Activated CD4-positive, alpha-beta T cell treated with anti-CD3 and anti-CD28 coated beads for 36 hours (primary cell): ENCODE measurements at places on chromosomes 3 and 15.

DNA sequence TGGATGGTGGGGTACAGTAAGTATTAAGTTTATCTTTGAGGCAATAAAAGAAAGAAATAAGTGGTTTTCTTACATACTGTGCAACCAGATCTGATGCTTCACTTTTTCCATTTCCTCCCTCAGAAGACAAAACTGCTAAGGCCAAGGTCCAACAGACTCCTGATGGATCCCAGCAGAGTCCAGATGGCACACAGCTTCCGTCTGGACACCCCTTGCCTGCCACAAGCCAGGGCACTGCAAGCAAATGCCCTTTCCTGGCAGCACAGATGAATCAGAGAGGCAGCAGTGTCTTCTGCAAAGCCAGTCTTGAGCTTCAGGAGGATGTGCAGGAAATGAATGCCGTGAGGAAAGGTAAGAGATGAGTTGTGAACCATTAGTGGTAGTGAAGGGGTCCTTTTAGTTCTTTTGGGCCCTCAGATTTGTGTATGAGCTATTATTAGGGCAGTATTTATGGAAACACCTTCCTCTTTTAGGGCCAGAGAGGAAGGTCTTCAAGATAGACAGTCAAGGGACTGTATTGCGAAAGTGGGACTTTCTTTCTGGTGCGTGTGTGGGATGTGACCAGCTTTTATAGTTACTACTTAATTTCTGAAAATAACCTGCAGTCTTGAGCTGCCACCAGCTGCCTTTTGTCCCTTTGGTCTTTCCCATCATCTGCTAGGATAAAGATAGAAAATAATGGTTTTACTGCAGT lies 4.6 kb downstream of the ALAS1 start:
- no peak for DNase-seq

DNA sequence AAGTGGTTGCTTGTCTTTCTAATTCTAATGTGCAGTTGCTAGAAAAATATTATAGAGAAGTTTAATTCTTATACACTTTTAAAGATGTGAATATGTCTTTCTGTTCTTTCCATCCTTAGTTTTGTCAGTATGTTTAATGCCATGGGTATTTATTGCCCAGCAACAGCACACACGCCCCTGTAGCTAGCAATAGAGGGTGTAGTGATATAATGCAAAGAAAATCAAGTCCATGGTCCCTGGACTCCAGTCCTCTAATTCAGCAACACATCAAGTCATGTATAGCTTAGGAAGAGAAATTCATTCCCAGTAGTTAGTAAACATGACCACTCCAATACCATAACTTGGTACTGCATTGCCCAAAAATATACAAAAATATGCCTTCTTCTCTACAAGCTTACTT lies 292.4 kb upstream of the NR2F2 start:
- DNase-seq, result no peak

DNA sequence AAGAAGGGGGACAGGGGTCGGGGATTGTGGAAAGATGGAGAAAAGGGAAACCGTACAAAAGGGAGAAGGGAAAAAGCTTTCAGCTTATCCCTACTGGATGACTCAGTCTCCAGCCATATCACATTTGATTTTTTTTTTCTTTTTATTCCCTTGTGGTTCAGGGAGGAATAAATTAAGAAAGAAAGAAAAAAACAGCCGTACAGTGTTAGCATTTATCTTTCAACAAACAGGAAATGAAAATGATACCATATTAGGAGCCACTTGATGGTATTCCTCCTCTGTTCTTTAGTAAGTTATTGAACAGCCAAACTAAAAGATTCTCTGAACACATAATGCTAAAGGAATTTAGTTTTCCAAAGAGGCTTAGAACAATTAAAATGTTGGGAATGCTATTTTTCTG lies 594.4 kb downstream of the FOXP1 start:
- no peak for DNase-seq

- no peak for DNase-seq
Observed at GRCh38 chr3:124962403-124962940, 27.9 kb upstream of the MUC13 start.

DNA sequence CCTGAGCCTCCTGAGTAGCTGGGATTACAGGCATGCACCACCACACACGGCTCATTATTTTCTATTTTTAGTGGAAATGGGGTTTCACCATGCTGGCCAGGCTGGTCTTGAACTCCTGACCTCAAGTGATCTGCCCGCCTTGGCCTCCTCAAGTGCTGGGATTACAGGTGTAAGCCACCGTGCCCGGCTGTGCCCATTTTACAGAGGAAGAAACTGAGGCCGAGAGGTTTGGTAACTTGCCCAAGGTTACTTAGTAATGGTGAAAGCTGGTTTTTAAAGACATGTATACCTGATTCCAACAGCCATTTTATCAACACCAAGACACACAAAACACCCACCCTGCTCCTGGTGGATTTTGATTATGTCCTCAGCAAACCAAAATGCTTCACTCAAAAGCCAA lies 128.7 kb downstream of the SNRK start:
- DNase-seq, result no peak

DNA sequence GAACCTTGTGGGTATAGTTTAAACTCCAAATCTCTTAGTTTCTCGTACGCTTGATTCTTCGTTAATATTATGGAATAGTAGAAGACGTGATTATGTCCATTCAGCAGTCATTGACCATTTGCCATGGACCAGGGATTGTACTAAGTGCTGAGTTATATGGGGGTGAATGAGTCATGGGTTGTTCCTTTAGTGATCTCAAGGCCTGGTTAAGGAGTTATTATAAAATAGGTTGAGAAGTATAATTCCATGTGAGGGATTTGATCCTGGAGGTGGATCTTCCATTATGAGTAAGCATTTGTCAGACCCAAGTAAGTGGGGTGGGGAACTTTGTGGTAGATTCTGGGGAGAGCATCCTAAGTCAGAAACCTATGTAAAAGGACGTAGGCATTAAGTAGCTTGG lies 15.4 kb downstream of the NR2C2 start:
- DNase-seq, result no peak

GRCh38 chr15:50249704-50250103 lies 15.8 kb downstream of the HDC start:
- DNase-seq, result no peak

- no peak for DNase-seq
Observed at GRCh38 chr3:107965136-107965655, 125.6 kb downstream of the CD47 start.

GRCh38 chr3:72414481-72415016 lies 433.7 kb downstream of the SHQ1 start:
- DNase-seq, result no peak

DNA sequence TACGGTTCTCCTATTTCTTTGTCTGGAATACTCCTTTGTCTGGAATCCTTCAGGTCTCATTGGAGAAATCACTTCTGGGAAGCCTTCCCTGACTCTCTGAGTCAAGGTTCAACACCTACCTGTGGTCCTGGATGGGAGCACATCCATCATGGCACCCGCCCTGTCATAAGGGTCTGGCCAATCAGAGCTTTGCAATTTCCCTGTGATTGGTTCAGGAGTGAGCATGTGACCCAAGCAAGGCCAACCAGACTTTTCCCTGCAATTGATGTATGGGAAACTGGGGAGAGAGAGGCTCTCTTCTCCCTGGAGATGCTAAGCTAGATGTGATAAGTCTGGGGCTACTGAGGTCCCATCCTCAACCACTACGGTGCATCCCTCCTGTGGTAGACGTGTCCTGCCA lies 8.1 kb downstream of the FAM3D start:
- DNase-seq, result no peak

- peak; percentile 35 for DNase-seq
Observed at GRCh38 chr15:42137461-42138261, 18.8 kb downstream of the PLA2G4F start.

GRCh38 chr3:129184396-129184657 lies 631 bp upstream of the CNBP start:
- peak; percentile 48 for DNase-seq

GRCh38 chr15:58095415-58095814 lies 29.9 kb upstream of the ALDH1A2 start:
- no peak for DNase-seq

- no peak for DNase-seq
Observed at GRCh38 chr15:99635145-99635544, 69.4 kb downstream of the MEF2A start.

GRCh38 chr3:480070-480469 lies 283.5 kb downstream of the CHL1 start:
- no peak for DNase-seq

DNA sequence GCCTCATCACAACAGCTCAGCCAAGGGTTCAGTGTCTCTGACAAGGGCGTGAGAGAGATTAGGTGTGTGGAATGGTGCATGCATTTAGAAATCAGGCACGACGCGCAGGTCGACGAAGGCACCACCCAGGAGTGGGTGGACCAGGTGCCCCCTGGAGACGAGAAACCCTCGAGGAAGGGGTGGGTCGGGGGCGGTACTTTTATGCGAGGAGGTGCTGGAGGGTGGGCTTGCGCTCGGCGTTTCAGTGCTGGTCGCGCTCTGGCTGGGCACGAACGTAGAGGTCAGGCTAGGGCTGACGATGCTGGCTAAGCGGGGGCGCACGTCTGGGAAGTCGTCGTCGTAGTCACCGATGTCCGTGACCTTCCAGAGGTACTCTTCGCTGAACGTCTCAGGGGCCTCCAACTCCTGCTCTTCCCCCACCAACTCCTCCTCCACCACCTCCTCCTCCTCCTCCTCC lies 393 bp downstream of the ERICH6 start:
- DNase-seq, result peak; percentile 59

- no peak for DNase-seq
Observed at GRCh38 chr3:174120997-174121396, 723.5 kb downstream of the NLGN1 start.

DNA sequence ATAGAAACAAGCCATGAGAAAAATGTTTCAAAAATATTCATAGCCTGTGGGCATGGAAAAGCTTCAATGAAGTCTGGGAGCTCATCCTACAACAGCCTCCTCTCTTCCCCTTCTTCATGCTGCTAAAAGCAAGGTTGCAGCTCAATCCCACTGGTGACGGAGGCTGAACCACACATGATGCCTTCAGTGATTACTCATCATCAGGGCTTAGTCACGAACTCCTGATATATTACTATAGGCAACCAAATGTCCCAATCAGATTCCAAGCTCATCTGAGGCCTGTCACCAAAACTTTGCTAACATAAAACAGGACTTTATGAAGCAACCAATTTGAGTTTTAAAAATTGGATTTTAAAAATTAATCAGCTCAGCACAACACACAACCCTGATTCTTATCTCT lies 24.0 kb upstream of the SLC24A5 start:
- no peak for DNase-seq

DNA sequence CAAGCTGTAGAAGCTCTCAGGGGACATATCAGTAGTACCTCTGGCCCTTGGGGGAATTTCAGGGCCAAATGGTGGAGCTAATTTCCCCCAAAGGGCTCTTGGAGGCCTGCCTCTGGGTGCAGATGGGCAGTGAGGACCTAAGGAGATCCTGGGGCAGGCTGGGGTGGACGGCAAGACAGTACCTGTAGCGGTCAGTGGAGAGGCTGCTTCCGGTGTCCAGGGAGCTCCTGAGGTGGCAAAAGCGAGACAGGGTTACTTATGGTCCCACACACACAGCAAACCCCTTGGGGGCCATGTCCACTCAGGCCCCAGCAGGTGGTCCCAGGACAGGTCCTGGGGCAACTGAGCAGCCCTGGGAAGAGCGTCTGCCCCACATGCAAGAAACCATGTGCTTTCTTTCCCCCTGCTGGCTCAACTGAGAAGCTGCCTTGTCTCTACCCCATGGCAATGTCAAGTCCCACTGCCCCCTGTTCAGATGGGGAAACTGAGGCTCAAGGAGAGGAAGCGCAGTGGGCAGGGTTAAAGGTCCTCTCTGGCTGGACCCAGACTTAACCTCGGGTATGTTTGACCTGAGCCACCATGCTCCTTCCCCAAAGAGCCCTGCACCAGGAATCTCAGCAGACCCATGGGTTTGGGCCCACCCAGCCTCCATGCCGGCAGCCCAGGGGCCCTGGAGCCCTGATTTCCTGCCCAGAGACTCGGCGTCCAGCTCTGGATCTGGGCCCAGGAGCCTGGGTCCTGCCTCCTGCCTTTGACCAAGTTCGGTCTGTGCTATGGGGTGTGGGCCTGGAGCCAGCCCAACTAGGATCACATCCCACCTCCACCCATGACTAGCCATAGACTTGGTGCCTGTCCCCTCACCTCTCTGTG lies 25.7 kb downstream of the IQSEC1 start:
- DNase-seq, result no peak

DNA sequence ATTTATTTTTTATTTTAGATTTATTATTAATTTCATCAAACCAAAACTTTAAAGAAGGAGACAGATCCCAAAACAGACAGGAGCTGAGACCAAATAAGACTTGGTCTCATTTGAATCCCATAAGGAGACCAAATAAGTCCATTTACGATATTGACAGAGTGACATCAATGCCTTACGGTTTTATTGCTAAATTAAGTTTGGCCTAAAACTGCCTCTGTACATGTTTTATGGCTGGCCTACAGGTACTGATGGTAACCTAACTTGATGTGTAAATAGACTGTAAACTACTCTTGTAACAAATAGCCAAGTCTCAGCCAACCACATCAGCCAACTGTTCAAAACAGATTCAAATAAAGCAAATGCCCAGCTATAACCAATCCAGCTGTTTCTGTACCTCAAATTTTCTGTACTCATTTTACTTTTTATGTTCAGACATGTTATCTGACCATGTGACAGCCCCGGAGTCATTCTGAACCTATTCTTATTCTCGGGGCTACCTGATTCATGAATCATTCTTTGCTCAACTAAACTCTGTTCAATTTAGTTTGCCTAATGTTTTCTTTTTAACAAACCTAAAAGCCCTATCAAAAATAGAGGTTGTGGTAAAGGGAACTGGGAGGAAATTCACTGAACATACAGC lies 89.4 kb upstream of the CDAN1 start:
- no peak for DNase-seq
